ENCODE measurements at places on chromosomes 6 and 20.

- DNase-seq, result no peak
Measured at GRCh38 chr20:32586291-32586690, 1.2 kb upstream of the NOL4L start.

GRCh38 chr20:3802524-3803239 lies 6.6 kb downstream of the CDC25B start:
- DNase-seq, result no peak

- DNase-seq, result no peak
Measured at GRCh38 chr6:141437685-141438084, 695.0 kb upstream of the GJE1 start.

DNA sequence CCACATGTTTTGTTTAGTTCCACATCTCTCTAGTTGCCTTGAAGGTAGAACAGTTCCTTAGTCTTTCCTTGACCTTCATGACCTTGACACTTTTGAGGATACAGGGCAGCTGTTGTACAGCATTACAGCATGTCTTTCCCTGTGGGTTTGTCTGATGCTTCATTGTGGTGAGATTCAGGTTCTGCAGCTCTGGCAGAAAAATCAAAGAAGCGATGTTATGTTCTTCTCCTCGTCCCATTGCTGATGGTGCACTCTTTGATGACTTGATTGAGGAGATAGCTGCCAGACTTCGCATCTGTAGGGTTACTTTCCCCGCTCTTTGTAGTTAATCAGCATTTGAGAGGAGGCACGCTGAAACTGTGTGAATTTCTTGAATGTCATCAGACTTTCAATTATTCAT lies 12.0 kb downstream of the CEBPB start:
- no peak for DNase-seq

- no peak for DNase-seq
Measured at GRCh38 chr20:51452091-51452613, 90.4 kb downstream of the NFATC2 start.

DNA sequence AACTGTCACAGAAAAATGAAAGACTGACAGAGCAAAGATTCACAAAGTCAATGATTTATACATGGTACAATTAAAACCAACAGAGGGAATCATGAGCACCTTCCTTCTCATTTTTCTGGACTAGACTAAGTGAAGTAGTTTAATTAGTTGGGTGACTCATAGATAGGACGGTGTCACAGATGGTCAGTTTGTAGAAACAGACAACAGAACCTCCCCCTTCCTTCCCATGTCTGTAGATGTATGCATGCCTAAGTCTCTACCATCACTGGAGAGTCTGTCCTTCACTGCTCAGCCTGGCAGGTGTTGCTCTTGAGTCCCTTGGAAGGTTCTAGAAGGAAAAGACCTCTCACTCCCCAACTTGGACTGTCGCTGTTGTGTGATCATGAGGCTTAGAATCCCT lies 75.4 kb upstream of the EEF1E1 start:
- no peak for DNase-seq

DNA sequence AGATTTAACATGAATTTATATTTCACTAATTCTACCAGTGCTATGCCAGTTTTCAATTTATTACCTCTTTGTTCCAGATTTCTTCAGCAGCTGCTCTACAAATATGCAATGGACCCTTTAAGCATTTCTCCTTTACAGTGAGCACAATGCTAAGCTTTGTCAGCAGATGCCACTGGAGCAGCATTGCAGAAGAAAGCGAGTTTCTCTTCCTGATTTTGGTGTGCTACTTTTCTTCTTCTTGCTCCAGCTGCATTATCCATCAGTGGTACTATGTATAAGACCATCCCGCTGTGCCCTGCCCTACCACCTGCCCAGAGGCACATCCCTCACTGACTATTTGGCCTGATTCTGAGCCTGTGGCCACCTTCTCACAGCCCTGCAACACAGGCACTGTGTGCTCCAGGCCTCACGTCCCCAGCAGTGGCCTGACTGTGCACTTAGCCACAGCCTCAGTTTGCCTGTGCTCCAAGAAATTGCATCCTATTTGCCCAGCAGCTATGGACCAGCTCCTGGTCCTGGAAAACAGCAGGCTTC lies 84.1 kb downstream of the TNFAIP3 start:
- DNase-seq, result no peak

DNA sequence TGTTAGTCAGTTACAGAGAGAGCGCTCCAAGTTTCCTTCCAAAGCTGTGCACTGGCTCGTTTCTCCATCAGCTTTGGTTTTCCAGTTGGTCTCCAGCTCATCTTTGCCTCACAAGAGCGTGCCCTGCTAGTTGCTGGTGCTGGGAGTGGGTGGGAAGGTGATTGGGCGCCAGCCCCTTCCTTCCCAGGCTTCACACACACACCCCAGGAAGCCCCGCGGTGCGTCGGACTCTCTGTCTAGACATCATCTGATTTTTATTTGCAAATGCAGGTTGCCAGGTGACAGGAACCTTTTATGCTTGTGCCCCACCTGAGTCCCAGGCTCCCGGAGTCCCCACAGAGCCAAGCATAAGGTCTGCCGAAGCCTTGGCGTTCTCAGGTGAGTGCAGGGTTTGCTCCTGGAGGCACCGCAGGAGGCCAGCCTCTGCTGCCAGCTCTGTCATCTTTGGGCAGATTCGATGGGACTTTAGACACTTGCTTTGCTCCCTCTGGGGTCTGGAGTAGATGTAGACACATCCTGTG lies 7.1 kb downstream of the IRF4 start:
- DNase-seq, result no peak

DNA sequence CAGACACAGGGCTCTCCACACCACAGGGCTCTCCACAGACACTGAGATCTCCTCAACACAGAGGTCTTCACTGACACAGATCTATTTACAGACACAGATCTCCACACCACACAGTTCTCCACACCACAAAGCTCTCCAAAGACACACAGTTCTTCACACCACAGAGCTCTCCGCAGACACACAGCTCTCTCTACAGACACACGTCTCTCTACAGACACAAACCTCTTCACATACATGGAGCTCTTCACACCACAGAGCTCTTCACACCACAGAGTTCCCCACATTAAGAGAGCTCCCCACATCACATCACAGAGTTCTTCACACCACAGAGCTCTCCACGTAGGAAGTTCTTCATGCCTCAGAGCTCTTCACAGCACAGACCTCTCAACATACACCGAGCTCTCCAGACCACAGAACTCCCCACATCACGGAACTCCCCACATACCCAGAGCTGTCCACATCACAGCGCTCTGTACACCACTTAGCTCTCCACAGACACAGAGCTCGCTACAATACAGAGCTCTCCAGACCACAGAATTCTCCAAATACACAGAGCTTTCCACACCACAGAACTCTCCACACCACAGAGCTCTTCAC lies 53.9 kb downstream of the ERMARD start:
- no peak for DNase-seq

- DNase-seq, result no peak
Measured at GRCh38 chr20:24432046-24432442, 37.4 kb upstream of the SYNDIG1 start.

DNA sequence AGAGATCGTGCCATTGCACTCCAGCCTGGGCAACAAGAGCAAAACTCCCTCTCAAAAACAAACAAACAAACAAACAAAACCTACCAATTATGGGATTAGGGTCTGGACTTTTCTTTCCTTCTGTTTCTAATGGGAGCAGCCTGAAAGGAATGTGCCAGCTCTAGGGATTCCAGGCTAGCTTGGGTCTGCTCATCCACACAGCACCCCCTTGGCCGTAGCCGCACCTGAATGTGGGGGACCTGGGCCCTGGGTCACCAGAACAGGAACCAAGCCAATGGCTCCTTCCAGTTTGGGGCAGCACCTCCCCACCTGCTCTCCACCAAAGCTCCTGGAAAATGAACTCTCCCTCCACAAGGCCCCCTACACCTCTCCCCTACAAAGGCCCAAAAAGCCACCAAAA lies 6.7 kb downstream of the CTSZ start:
- no peak for DNase-seq

GRCh38 chr6:74851596-74851995 lies 354.3 kb downstream of the COL12A1 start:
- no peak for DNase-seq

- DNase-seq, result no peak
Measured at GRCh38 chr6:45495429-45496084, 117.8 kb upstream of the SUPT3H start.

DNA sequence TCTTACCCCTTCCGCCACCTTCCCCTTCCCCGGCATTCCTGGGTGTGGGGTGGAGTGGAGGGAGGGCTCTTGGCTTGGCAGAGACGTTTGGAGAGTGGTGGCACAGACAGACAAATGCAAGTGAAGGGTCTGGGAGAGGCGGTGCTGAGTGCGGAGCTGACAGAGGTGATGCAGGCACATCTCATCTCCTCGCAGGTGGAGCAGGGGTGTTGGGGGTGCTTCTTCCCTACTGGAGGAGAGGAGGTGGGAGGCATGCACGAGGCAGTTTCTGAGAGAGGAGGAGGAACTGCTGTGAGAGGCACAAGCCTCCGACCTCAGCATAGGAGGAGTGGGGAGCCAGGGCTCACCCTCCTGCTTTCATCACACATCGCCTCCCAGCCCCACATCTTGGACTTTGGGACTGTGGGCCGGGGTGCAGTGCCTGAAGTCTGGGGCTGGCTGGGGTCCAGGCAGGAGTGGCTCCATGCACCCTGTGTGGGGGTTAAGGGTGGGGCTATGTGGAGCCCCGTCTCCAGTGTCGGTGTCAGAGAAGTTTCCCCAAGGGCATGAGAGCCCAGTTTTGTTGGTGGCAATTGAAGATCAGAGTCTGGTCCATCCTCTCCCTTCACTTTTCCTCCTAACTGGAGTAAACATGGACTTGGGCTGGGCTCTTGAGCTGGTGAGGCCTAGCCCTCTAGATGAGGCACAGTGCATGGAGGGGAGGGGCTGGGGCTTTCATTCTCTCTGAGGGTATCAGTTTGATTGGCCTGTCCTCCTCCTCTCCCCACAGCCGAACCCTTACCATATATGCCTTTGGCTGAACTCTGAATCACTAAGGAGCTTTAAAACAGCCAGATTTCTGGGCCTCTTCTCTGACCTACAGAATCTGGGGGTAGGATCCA lies 20.2 kb upstream of the SLC22A7 start:
- no peak for DNase-seq
